ENCODE measurements at places on chromosomes 11 and 22. TPM values are rescaled to one million over a fixed set of nuclear protein-coding genes. Genes with fewer than 3 reads are reported as not detected.

- no peak for DNase-seq
Observed at GRCh38 chr11:105834461-105834860, 187.6 kb downstream of the MSANTD4 start.

GRCh38 chr11:17063171-17064002, 14.1 kb downstream of the RPS13 start:
- peak; percentile 74 for DNase-seq

DNA sequence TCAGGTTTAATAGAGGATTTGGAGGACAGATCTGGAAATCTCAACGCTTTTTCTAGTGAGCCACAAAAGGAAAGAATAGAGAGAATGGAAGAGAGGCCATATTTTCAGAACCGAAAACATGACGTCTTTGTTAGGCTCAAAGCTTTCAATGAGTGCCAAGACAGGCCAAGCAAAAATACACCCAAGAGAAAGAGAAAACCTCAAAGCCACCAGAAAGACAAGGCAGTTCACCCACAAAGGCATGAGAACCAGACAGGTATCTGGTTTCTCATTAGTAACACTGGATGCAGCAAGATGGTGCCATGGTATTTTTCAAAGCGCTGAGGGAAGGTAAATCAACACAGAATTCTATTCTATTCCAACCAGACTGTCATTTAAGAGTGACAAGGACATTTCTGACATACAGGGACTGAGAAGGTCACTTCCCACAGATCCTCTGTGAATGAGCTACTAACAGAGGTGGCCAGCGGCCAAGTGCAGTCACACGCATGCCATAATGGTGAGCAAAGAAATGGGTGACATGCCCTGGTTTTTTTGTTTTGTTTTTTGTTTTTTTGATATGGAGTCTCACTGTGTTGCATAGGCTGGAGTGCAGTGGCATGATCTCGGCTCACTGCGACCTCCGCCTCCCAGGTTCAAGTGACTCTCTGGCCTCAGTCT, 41.9 kb downstream of the TOLLIP start:
- no peak for DNase-seq

DNA sequence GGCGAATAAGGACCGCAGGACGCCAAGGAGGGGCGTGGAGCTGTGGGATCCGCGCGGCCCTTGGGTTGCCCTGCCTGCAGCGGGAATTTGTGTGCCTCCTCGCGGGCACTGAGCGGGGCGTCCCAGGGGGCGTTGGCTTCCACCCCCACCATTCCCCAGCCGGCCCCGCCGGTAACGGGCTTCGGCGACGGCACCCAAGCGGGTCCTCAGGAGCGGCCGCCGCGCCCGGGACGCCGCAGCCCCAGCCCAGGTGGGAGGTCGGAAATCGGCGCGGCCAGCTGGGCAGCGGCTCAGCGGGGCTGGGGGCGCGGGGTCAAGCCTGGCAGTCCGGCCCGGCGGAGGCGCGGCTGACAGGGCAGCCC, 320 bp downstream of the CLTCL1 start:
- DNase-seq, result peak; percentile 40

DNA sequence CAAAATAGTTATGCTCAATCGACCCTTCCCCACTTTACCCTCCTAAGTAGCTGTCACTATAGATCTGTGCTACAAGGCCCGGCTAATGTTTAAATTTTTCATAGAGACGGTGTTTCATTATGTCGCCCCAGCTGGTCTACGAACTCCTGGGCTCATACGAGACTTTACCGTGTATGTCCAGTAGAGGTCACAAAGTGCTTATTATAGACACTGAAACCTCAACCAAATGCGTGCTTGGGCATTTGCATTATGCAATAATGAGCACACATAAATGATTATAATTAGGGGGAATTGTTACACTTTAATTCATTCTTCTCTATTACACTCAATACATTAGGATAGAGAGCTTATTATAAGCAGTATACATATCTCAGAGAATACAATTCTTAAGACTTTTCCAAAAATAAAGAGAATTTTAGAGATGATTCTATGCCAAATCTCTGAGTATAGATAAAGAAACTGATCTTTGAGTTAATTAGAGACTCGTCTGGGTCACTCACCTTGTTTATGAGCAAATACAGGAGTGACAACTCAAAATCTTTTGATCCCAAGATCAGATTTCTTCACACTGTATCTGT, 12.5 kb upstream of the MRPL16 start:
- DNase-seq, result peak; percentile 84

GRCh38 chr11:121572571-121573059, 119.8 kb upstream of the SORL1-AS1 start:
- no peak for DNase-seq

DNA sequence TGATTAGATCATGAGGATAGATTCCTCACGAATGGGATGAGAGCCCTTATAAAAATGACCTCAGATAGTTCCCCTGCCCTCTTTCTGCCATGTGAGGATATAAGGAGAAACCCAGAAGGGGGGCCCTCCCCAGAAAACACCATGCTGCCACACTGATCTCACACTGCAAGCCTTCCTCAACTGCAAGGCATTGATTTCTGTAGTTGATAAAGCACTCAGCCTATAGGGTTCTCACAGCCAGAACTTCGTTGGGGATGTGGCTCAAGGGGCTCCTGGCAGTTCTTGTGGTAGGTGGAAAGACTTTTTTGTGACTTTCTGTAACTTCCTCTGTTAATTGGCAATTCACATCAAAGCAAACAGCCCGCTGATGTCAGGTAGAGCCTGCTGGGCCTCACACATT, 108.9 kb downstream of the CD44 start:
- no peak for DNase-seq

- DNase-seq, result no peak
Observed at GRCh38 chr11:4464216-4465159, 15.4 kb downstream of the OR52K2 start.

DNA sequence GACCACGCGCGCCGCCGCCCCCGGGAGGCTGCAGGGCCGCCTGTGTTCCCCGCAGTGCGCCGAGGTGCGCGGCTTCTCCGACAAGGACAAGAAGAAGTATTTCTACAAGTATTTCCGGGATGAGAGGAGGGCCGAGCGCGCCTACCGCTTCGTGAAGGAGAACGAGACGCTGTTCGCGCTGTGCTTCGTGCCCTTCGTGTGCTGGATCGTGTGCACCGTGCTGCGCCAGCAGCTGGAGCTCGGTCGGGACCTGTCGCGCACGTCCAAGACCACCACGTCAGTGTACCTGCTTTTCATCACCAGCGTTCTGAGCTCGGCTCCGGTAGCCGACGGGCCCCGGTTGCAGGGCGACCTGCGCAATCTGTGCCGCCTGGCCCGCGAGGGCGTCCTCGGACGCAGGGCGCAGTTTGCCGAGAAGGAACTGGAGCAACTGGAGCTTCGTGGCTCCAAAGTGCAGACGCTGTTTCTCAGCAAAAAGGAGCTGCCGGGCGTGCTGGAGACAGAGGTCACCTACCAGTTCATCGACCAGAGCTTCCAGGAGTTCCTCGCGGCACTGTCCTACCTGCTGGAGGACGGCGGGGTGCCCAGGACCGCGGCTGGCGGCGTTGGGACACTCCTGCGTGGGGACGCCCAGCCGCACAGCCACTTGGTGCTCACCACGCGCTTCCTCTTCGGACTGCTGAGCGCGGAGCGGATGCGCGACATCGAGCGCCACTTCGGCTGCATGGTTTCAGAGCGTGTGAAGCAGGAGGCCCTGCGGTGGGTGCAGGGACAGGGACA, 2.7 kb downstream of the NLRP6 start:
- DNase-seq, result no peak

- DNase-seq, result no peak
Observed at GRCh38 chr22:28247136-28247535, 328.1 kb upstream of the PITPNB start.

Gene CHADL
- 1.1 TPM for total RNA-seq

Gene MED19
- 13.1 TPM for total RNA-seq

Gene FUT4
- total RNA-seq, result 6.4 TPM

Gene ASPHD2
- 1.2 TPM for total RNA-seq

Data from dermis blood vessel endothelial cell (primary cell).